Activated CD4-positive, alpha-beta T cell treated with anti-CD3 and anti-CD28 coated beads, Interleukin-2, amount 50 U/mL, for 48 hours (primary cell): ENCODE measurements at places on chromosomes 12 and 14.

DNA sequence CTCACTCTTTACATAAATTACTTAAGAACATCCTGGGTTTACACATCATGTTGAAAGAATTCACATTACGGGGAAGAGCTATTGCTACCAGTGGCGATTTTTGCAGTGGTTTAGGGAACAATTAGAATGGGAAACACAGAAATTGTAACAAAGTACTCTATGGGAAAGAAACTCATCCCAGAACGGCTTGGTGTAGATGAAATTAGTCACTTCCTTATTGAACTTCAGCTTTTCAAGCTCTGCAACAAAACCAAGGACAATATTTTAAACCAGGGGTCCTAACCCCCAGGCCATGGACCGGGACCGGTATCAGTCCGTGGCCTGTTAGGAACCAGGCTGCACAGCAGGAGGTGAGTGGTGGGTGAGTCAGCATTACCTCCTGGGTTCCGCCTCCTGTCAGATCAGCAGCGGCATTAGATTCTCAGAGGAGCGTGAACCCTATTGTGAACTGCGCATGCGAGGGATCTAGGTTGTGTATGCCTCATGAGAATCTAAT, 32.3 kb upstream of the FICD start:
- DNase-seq, result no peak

GRCh38 chr14:69333791-69334337, 64.2 kb downstream of the ERH start:
- no peak for DNase-seq

DNA sequence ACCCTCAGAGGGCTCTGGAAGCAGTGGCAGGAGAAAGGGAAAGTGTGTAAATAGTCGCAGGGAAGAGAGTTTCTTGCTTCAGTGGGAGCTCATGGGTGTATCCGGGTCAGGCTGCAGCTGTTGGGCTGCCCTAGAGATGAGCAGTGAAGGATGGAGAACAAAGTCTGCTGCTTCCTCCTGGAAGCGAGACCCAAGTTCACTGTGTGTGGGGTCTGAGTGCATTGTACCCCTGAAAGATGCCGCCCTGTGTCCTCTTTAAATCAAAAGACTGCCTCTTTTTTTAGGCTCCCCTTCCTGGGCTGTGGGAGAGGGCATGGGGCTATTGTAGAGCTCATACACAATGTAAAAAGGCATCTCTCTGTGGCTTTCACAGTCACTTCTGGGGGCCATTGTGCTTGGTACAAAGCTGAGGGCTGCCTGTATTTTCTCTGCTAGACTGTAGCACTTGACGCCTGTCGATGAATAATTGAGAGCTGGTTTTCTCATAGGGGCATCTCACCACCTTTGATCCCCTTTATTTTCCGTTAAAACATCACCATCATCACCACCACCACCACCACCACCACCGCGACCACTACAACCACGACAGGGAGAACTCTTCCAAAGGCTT, 16.7 kb downstream of the CHST11 start:
- DNase-seq, result no peak

DNA sequence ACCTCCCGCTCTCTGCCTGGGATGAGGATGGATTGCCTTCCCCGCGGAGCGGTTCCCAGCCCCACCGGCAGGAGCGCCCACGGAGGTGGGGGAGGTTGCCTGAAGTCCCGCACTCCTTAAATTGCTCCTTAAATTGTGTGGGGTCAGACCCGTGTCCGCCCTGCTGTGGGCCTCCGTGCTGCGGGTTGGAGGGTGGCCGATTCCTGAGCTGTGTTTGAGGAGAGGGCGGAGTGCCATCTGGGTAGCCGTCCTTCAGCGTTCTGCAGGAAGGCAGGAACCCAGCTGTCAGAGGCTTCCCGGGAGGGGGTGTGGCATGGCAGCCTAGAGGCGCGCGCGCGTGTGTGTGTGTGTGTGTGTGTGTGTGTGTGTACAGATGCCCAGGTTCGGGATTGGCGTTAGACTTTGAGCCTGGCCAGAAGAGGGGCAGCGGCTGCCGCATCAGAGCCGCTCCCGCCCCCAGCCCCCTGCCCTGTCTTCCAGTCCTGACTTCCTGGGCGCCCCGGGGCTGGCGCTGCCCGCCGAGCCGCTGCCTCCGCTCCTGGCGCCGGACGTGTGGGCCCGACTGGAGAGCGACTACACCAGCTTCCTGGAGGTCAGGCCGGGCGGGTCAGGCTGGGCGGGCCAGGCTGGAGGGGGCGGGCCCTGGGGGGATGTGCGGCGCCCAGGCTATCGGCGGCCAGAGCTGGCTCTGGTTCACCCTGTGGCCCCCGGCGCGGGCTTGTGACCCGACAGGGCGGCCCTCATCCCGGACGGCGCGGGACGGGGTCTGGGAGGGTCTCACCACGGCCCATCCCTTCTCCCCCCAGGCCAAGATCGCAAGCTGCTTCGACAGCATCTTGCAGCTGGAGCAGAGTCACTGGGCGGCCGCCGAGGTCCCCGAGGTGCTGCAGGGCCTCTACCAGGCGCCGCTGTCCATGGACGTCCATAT, 9.2 kb downstream of the EXOC3L4 start:
- peak; percentile 23 for DNase-seq

DNA sequence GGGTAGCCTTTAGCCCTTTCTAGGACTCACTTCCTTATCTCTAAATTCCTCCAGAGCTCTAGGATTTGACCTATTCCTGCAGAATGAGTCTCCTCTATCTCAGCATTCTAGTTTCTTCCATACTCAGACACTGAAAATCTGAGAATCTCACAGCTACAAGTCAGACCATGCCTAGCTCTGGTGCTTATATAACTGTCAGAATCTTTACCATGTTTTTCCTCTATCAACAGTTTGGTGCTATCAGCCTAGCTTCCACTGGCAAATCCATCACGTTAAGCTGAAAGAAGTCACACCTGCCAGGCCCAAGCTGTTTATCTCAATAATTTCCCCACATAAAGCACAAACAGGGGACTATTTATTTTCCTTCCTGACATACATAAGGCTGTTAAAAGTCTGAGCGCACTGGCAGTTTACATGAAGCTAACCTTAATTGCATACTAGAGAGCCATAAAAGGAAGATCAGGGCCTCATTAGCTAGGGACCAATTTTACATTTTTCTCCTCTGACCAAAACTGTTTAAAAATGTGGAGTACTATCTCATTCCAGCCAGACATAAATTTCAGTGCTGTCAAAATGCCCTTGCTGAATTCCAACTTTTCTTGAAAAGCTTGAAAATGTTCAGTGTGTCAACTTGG, 270.5 kb downstream of the C12orf75 start:
- no peak for DNase-seq

- no peak for DNase-seq
These were observed 26.2 kb downstream of the RAD9B start for GRCh38 chr12:110528277-110528839.

- DNase-seq, result peak; percentile 69
These were observed 59.4 kb downstream of the DDX51 start for GRCh38 chr12:132084621-132085290.

- no peak for DNase-seq
These were observed 1097.3 kb downstream of the SLC16A7 start for GRCh38 chr12:60693019-60693626.

- DNase-seq, result no peak
These were observed 148.8 kb upstream of the CNOT2 start for GRCh38 chr12:70094467-70094866.

DNA sequence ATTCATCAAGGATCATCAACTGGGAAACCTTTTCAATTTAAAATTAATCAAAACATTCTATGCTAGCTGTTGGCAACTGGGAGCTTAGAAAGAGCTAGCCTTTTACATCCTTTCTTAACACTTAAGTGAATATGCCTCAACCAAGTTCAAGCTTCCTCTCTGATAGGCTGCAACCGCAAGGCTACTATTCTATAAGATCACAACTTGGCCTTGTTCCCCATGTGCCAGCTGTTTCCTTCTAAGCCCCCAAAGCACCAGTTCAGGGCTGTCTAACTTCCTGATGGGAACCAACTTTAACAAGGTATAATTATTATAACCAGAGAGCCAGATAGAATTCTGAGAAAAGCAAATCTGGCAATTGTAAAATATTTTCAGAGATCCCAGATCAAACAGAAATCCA, 37.0 kb downstream of the KCNC2 start:
- DNase-seq, result no peak

- DNase-seq, result no peak
These were observed 65.1 kb downstream of the SIX6 start for GRCh38 chr14:60573943-60574495.
